Right renal pelvis (tissue), 4 donors: ENCODE measurements at places on chromosomes 7 and 10. TPM values are rescaled to one million over a fixed set of nuclear protein-coding genes. Genes with fewer than 3 reads are reported as not detected.

DNA sequence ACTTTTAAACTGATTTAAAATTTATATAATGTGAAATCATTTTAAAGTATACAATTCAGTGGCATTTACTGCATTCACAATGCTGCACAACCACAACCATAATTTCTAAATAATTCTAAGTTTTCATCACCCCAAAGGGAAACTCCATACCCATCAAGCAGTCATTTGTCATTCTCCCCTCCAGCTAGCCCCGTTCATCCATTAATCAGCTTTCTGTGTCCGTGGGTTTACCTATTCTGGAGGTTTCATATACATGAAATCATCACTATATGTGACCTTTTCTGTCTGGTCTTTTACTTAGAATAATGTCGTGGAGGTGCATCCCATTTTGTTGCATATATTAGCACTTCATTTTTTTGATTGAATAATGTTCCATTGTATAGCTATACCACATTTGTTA is 214.1 kb downstream of the ADK start:
- DNase-seq: no peak

- no peak for DNase-seq
Measured at GRCh38 chr10:130615457-130615856, 479.3 kb downstream of the GLRX3 start.

DNA sequence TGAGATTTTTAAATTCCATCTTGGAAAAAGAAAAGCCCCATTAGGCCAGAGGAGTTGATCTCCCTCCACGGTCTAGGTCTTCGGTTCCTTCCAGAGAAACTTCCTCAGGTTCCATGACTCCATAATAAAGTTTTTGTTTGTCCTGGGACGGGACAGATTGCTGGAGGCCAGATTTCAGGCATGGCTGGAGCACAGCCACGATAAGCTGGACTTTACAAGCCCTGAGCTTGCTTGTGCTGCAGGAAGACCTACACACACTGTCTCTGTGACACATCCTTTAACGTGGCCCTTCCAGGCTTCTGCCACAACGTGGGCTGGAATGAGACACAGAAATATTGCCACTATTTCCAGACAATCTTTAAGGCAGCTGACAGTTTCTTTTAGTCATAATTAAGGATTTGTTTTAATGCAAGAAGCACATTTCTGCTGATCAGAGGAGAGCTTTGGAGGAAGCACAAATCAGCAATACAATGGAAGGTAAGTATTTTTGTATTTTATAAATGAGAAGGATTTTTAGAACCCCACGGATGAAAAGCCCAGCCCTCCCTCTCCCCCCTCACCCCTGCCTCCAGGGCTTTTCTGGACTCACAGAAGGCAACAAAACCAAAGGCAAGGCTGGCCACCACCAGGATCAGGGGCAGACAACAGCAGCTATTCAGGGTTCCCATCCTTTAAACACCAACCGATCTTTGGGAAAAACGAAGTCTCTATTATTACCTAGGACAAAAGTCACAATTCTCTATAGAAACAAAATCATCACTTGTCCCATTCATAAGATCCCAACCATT is 6.5 kb downstream of the CTBP2 start:
- no peak for DNase-seq

- DNase-seq: no peak
Measured at GRCh38 chr7:128100225-128100948, 69.2 kb upstream of the LRRC4 start.

Gene ARHGAP19
- 30.3 TPM for polyA plus RNA-seq

Gene NUTM2B
- 2.8 TPM for polyA plus RNA-seq

DNA sequence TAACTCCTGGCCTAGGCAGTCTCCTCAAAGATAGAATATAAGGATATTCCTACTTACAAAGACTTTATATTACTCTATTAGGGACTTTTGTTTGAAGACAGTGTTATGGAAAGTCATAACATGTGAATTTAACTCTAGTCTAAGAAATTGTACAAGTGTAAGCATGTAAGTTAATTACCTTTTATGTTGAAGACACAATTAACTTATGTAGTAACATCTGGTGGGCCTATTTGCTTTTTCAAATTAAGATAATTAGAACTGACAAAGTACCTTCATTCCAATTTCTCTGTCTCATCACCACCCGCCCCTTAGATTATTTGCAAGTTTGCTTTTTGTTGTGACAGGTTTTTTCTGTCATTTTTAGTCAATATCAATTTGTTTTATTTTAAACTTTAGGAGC is 126.0 kb upstream of the THSD7A start:
- no peak for DNase-seq

Gene ANKRD22
- 0.60 TPM for polyA plus RNA-seq

- no peak for DNase-seq
Measured at GRCh38 chr7:144786522-144786921, 49.3 kb downstream of the TPK1 start.

- no peak for DNase-seq
Measured at GRCh38 chr7:8092140-8092539, 123.5 kb downstream of the GLCCI1 start.
